ENCODE measurements at places on chromosomes 13 and 19.

GRCh38 chr19:19120308-19121231, 17.7 kb downstream of the TMEM161A start:
- peak; percentile 28 for DNase-seq

GRCh38 chr13:109785141-109785891, 1.1 kb downstream of the IRS2 start:
- no peak for DNase-seq

DNA sequence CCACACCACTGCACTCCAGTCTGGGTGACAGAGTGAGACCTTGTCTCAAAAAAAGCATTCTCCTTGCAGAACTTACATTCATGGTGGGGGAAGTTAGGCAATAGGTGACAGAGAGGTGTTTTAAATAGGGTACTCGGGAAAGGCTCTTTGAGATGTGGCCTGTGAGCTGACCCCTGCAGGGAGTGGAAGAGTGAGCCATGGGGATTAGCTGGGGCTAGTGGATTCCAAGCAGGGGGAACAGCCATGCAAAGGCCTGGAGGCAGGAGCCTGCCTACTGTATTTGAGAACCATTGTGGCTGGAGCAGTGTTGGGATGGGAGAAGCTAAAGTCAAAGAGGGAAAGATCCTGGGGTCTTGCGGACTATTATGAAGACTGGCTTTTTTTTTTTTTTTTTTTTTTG, 3.9 kb upstream of the DMKN start:
- DNase-seq: no peak

DNA sequence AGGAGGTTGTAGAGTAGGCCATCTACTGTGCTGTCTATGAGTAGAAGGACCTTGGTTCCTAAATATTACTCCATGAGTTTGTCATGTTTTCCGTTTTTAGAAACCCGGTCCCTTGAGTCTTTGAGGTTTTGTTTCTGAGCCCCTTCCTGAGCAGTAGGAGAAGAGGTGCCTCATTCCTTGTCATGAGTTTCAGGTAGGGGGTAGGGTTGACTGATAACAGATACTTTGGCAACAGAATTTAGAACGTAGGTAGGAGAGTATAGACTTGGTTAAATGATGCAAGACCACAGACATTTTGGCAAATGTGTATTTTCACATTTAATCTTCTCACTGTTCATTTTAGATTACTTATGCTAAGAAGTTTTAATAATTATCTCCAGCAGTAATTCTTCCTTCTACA, 24.6 kb downstream of the LMO7 start:
- DNase-seq: no peak

DNA sequence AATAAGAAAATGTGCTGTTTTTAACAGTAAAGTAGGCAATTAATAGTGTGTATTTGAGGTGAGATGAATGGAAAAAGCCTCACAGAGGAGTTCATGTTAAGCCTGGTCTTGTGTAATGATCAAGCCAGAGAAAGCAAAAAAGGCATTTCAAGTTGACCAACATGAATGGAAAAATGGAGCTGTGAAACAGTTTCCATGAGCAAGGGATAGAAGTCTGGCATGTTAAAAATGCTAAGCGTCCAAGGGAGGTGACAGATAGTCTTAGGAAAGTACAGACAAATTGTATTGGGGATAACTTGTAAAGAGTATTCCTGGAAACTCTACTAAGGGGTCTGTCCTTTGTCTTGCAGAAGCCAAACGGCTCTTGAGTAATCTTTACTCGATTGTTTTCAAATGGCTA, 506.8 kb upstream of the ATXN8OS start:
- DNase-seq: no peak

- DNase-seq: no peak
Measured at GRCh38 chr13:24129914-24130774, 30.4 kb upstream of the SPATA13 start.

GRCh38 chr13:41468631-41469030, 11.3 kb downstream of the RGCC start:
- DNase-seq: peak; percentile 81

- peak; percentile 32 for DNase-seq
Measured at GRCh38 chr13:97328222-97328790, 105.7 kb upstream of the RAP2A start.

DNA sequence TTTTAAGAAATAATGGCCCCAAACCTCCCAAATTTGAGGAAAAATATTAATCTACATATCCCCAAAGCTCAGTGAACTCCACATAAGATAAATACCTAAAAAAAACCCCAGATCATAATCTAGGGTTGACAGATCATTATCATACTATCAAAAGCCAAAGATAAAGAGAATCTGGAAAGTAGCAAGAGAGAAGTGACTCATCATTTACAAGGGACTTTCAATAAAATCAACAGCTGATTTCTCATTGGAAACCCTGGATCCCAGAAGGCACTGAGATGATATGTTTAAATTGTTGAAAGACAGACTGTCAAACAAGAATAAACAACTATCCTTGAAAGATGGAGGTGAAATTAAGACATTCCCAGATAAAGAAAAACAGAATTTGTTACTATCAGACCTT, 199.3 kb downstream of the KCNRG start:
- no peak for DNase-seq

GRCh38 chr13:33119856-33120543, 103.8 kb downstream of the KL start:
- DNase-seq: peak; percentile 89

DNA sequence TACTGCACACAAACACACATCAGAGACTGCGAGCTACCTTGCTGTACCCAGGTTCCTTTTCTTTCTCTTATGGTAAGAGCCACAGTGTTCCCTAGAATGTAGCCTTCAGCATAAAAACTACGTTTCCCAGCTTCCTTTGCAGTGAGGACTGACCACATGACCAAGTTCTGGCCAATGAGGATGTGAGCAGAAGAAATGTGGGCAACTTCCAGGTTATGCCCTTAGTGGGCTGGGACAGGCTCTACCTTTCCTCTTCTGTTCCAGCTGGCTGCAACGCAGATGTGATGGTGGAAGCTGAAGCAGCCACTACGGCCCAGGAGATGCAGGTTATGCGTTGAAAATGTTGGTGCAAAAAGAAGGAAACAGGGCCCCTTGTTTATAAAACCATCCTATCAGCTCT, 27.5 kb downstream of the VRK3 start:
- DNase-seq: peak; percentile 44

GRCh38 chr13:100231176-100231575, 142.3 kb downstream of the PCCA start:
- no peak for DNase-seq

DNA sequence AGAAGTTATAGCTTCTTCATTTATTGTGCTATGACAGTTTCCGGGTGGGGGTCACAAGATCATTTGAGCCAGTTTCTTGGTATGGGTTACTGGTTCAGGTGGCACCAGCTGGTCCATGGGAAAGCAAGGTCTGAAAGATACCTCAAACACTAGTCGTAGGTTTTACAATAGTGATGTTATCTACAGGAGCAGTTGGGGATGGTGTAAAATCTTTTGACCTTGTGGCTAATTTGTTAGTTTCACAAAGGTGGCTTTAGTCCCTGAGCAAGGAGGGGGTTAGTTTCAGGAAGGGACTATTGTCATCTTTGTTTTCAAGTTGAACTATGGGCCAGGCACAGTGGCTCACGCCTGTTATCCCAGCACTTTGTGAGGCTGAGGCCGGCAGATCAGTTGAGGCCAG, 24.6 kb downstream of the CHST8 start:
- no peak for DNase-seq

- DNase-seq: no peak
Measured at GRCh38 chr19:42176649-42176989, 40.9 kb downstream of the DEDD2 start.

GRCh38 chr13:23460921-23461320, 27.4 kb upstream of the SACS start:
- DNase-seq: no peak

DNA sequence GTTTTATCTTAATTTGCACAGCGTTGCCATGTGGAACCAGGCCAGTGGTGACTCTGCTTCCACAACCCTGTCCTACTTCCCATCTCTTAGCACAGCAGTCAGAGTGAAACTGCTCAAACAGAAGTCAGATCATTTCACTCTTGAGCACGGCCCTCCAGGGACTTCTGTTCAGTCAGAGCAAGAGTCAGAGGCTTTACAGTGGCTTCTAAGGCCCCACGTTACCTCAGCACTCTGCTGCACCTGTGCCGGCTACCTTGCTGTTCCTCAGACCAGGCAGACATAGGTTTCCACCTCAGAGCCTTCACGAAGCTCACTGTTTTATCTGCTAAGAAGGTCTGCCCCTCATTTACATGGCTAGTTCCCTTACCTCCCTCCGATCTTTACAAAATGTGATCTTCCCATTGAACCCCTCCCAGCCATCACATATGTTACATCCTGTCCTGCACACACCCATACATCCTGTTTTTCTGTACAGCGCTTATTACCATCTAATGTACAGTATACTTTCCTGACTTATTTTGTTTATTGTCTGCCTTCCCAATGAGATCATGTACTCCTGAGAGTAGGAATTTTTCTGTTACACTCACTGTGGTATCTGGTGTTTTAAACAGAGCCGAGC, 41.6 kb downstream of the TM9SF2 start:
- DNase-seq: no peak

- DNase-seq: peak; percentile 22
Measured at GRCh38 chr19:51552996-51553725, 17.9 kb upstream of the ZNF175 start.

DNA sequence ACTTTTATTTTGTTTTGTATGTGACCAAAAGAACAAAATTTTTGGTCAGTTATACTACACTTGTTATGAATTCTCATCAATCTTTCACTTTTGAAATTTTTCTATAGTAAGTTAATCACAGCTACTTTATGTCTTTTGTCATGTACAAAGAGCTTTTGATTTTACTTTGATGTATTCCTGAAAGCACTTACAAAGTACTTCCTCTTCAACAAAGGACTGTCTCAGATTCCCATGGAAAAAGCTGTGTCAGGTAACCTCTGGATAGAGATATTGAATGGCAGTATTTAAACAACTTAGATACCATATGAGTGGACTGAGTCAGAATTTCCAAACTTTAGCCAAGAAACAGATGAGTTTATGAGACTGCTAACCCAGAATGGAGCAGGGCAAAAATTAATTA, 689.3 kb upstream of the ATXN8OS start:
- DNase-seq: no peak

- DNase-seq: peak; percentile 61
Measured at GRCh38 chr13:46012404-46012803, 40.1 kb downstream of the ZC3H13 start.

DNA sequence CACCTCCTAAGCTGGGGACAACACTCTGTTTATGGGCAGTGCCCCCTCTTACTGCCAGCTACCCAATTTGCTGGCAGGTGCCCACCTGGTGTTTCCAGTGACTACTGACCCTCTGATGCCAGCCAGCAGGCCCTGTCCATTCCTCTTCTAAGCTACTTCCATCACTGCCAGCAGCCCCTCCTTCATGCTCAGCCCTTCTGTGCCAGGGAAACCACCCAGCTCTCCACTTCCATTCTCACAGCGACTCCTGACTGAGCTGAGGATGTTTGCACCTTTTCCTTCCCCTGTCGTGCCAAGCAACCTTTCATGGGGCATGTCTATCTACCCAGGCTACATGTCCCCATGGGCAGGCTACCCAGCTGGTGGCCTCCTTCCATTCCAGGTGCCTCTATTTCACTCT, 24.0 kb upstream of the ZNF492 start:
- no peak for DNase-seq

- peak; percentile 18 for DNase-seq
Measured at GRCh38 chr13:34294483-34295129, 476.7 kb downstream of the RFC3 start.

GRCh38 chr19:4474514-4475022, 2.5 kb downstream of the HDGFL2 start:
- peak; percentile 48 for DNase-seq

DNA sequence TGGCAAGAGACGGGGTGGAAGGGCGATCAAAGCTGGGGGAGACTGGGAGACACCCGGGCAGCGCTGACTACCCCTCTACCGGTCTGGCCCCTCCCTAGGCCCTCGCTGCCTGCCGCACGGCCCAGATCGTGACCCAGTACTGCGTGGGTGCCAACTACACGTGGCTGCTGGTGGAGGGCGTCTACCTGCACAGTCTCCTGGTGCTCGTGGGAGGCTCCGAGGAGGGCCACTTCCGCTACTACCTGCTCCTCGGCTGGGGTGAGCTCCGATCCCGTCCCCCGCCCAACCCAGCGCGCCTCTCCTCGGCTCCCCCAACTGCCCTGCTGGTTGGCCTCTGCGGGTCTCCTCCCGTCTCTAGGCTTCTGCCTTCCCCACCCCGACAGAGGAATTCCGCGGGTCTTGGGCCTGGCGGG, 8.8 kb downstream of the GIPR start:
- DNase-seq: no peak

DNA sequence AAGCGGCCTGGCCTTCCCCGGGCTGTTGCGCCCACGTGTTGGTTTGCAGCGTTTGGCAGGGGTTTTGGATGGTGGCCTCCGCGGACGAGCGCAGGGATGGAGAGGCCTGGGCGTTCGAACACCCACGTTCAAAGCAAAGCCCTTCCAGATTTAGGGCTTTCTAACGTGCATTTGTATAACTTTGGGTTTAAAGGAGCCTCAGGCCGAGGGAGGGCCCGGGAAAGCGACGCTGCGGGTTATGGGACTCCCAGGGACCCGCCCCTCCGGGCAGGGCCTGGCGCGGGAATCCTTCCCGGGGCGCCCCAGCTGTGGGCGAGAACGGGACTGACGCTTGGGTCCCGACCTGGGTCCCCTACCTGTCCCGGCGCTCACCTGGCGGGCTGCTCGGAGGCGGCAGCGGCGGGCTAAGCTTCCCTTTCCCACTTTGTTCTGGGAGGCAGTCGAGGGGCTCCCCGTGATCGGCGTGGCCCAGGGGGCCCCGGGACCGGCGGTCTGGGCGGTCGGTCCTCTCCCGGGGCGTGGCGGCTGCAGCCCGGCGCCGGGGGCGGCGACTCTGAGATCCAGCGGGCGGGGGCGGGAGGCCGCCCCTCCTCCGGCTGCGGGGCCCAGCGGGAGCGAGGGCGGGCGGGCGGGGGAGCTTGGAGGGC, at the start of gene FBXO17:
FBXO17 (minus strand) TSS at position 529 of the 647 bp plus-strand sequence. CDS start 25,423 bp downstream, outside the sequence.
- DNase-seq: peak; percentile 34
